ENCODE measurements at places on chromosomes 1 and 21. TPM values are rescaled to one million over a fixed set of nuclear protein-coding genes. Genes with fewer than 3 reads are reported as not detected.

GBP5 gene
- not detected for total RNA-seq

HMGCS2 gene
- not detected for total RNA-seq

DNA sequence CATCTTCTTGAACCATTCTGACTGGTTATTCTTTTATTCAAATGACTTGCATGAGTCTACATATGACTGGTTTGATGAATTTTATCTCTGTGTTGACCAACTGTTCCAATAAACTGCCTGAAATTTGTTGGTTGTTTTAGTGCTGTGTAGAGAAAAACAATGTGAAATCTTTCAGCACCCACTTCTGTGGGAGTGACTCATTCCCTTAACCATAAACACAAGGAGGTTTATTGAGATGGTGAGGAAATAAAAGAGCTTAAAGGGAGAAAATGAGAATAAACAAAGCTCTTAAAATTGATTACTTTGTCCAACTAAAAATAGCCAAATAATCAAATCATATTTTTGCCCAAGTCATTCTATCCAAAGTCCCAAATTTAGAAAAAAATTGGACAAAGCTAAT lies 341.1 kb downstream of the TGFB2 start:
- DNase-seq, result peak; percentile 67

- peak; percentile 20 for DNase-seq
Observed at GRCh38 chr1:42430286-42431135, 25.3 kb downstream of the ZMYND12 start.

PAPPA2 gene
- total RNA-seq, result 15.9 TPM

- peak; percentile 52 for DNase-seq
Observed at GRCh38 chr1:93177991-93178390, 2.2 kb downstream of the TMED5 start.

PADI1 gene
- 0.09 TPM for total RNA-seq

DNA sequence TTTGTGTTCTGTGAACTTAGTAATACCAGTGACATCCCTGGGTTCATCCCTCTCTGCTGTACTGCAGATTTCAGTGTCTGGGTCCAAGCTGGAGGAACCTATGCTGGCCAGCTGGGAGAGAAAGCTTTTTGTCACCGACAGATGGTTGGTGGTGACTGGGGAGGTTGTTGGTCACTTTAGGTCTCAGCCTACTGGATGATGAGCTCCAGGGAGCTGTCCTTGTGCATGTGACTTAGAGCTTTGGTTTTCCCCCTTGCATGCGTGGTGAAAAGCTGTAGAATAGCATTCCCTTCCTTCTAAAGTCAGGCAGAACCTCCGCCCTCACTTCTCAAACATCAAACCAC lies 22.9 kb upstream of the IKBKE start:
- no peak for DNase-seq

OR2L2 gene
- not detected for total RNA-seq

DNA sequence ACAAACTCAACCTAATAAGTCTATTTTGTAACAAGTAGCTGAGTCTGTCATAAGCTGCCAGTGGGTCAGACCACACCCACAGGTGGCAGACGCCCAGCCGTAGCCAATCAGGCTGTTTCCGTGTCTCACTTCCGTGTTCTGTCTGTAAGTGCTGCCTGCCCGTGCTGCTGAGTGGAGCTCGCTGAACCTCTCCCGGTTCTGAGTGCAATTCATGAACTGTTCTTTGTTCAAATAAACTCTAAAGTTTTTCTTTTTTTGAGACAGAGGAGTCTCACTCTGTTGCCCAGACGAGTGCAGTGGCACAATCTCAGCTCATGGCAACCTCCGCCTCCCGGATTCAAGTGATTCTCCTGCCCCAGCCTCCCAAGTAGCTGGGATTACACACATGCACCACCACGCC lies 25.1 kb downstream of the POFUT2 start:
- no peak for DNase-seq

ASCL5 gene
- total RNA-seq, result not detected

GRCh38 chr1:208433086-208433485 lies 188.9 kb upstream of the PLXNA2 start:
- no peak for DNase-seq

DNA sequence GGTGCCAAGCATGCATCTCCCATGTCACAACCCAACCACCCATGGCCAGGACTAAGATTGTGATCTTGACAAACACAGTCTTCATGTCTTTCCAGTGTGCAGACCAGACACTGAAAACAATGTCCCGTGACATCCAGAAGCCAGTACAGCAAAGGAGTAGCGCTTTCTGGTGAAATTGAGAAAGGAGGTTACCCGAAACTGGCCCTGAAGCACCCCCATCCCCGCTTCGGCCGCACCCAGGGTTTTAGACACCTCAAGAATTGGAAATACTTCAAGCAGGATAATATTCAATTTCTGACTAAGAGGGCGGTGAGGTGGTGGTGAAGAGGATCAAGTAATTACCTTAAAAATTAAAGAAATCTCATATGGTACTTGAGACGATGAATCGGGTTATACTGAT lies 10.6 kb upstream of the S100A8 start:
- DNase-seq, result no peak

NTMT2 gene
- not detected for total RNA-seq

Measured in fibroblast of the aortic adventitia (primary cell).